Vagina (tissue), 2 donors: ENCODE measurements at places on chromosomes 2 and 18. TPM values are rescaled to one million over a fixed set of nuclear protein-coding genes. Genes with fewer than 3 reads are reported as not detected.
A peak's percentile ranks its signal among the peaks of the same experiment; 100 is the strongest.

Gene PROM2
- total RNA-seq: 70.5 TPM

Gene TLX2
- total RNA-seq: 6.6 TPM

Gene CHRNG
- total RNA-seq: not detected

Gene IL36B
- total RNA-seq: not detected

Gene SKA1
- 0.74 TPM for total RNA-seq

Gene CFAP221
- total RNA-seq: 3.9 TPM

Gene MROH2A
- total RNA-seq: not detected

Gene MCFD2
- 89.4 TPM for total RNA-seq

Gene IDH1
- 47.4 TPM for total RNA-seq

Gene OSR1
- 5.9 TPM for total RNA-seq

Gene DPY30
- 41.3 TPM for total RNA-seq

Gene SCG2
- 13.3 TPM for total RNA-seq

Gene PRADC1
- total RNA-seq: 8.1 TPM

Gene ATP6V1B1
- not detected for total RNA-seq

Gene SERPINB4
- total RNA-seq: 77.3 TPM

Gene INPP5D
- total RNA-seq: 33.4 TPM

Gene IL1RL2
- 5.2 TPM for total RNA-seq

Gene ACADL
- total RNA-seq: 10.6 TPM

Gene RNF152
- 45.7 TPM for total RNA-seq

Gene GAREM2
- 4.4 TPM for total RNA-seq

DNA sequence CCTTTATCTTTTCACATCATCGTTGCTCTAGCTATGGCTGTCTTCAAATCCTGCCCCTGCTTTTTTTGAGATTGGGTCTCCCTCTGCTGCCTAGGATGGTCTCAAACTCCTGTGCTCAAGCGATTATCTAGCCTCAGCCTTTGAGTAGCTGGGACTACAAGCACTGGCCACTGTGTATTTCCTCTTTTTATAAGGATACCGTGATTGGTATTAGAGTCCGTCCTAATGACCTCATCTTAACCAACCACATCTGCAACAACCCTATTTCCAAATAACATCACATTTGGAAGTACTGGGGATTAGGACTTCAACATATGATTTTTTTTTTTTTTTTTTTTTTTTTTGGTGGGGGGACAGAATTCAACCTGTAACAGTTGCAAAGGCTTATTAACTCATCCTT, 9.1 kb downstream of the RESP18 start:
- H3K4me3 ChIP-seq: no peak overlapping the region
- no peaks in the 10 kb centered on the region for H3K36me3 ChIP-seq
- no peak overlapping the region for H3K27ac ChIP-seq
- H3K4me1 ChIP-seq: no peaks in the 10 kb centered on the region

- no peaks in the 10 kb centered on the region for H3K36me3 ChIP-seq
- no peak overlapping the region for H3K4me3 ChIP-seq
- no peak for DNase-seq
- H3K27me3 ChIP-seq: no peaks in the 10 kb centered on the region
These were observed 9.4 kb downstream of the SH3RF3 start for GRCh38 chr2:109138449-109138848.

GRCh38 chr2:32617599-32618189, 10.2 kb upstream of the TTC27 start:
- H3K36me3 ChIP-seq: no peaks in the 10 kb centered on the region
- H3K27ac ChIP-seq: no peak overlapping the region
- H3K4me3 ChIP-seq: no peak overlapping the region
- DNase-seq: no peak
- H3K4me1 ChIP-seq: peaks cover 3% of the 10 kb centered on the region

GRCh38 chr2:62713837-62714236, 8.3 kb downstream of the EHBP1 start:
- H3K4me1 ChIP-seq: peaks cover 54% of the 10 kb centered on the region
- no peak overlapping the region for H3K4me3 ChIP-seq
- H3K36me3 ChIP-seq: no peaks in the 10 kb centered on the region
- no peak overlapping the region for H3K27ac ChIP-seq
- no peak for DNase-seq

DNA sequence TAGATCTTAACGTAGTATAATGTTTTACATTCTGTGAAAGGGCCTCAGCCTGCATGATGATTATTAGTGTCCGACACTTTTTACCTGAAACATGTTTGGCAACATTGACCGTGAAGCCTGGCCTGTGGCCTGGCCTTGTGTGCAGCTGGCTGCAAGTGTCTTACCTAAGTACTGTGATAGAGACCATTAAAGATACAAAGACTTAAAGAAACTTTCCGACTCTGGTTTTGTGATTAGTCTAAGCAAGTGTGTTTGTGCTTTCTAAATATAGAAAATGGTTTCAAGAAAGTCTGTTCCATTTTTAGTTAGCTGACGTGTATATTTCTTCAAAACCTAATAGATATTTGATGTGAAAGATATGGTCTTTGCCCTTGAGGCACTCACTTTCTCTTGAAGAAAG, 601.8 kb downstream of the LRP1B start:
- H3K27me3 ChIP-seq: no peaks in the 10 kb centered on the region
- H3K27ac ChIP-seq: no peak overlapping the region
- H3K36me3 ChIP-seq: no peaks in the 10 kb centered on the region
- no peaks in the 10 kb centered on the region for H3K4me1 ChIP-seq
- H3K4me3 ChIP-seq: no peak overlapping the region

GRCh38 chr2:189657867-189658266, 3.4 kb upstream of the ASNSD1 start:
- no peaks in the 10 kb centered on the region for H3K36me3 ChIP-seq
- no peak for DNase-seq
- H3K4me1 ChIP-seq: peaks cover 10% of the 10 kb centered on the region
- no peaks in the 10 kb centered on the region for H3K27me3 ChIP-seq

GRCh38 chr2:20115902-20116301, 64.5 kb upstream of the LAPTM4A start:
- no peak overlapping the region for H3K27ac ChIP-seq
- peaks cover 21% of the 10 kb centered on the region for H3K4me1 ChIP-seq
- no peaks in the 10 kb centered on the region for H3K27me3 ChIP-seq
- H3K36me3 ChIP-seq: no peaks in the 10 kb centered on the region
- H3K4me3 ChIP-seq: no peak overlapping the region

DNA sequence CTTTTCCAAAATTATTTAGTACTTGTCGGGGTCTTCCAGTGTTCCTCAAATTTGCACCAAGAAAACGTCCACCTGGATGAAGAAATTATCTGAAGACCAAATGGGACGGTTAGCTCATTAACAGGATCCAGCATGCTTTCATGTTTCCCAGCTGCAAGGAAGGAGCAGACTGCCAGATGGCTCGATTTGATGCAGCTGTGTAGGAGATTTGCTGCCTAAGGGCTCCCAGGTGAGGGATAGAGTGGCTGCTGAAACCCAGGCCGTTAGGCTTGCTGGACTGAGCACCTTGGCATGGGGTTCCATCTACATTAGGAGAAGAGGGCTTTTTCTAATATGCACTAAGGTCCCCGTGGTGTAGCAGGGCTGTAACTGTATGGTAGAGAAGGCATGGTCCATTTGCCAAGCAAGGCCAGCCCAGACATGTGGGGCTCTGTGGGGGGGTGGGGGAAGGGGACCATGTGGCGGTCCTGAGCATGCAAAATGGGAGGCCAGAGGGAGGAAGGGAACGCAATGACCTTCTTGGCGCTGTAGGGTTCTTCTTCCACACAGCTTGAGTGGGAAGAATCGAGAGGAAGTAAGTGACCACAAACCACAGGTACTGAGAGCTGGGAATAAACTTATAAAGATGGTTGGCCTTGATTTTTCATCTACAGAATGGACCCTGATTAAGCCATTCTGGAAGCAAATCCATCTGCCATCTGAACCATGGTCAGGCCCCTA, 144.0 kb downstream of the TMEM163 start:
- no peaks in the 10 kb centered on the region for H3K36me3 ChIP-seq
- no peaks in the 10 kb centered on the region for H3K27me3 ChIP-seq

- H3K4me1 ChIP-seq: peaks cover 48% of the 10 kb centered on the region
- H3K36me3 ChIP-seq: no peaks in the 10 kb centered on the region
- no peaks in the 10 kb centered on the region for H3K27me3 ChIP-seq
These were observed 39.7 kb downstream of the RHOB start for GRCh38 chr2:20486571-20486970.

- no peak overlapping the region for H3K27ac ChIP-seq
- no peaks in the 10 kb centered on the region for H3K36me3 ChIP-seq
- no peak for DNase-seq
- H3K27me3 ChIP-seq: no peaks in the 10 kb centered on the region
These were observed 254.1 kb downstream of the IKZF2 start for GRCh38 chr2:212897296-212897695.

GRCh38 chr2:187003038-187003554, 154.1 kb upstream of the ZSWIM2 start:
- H3K27ac ChIP-seq: no peak overlapping the region
- H3K4me3 ChIP-seq: no peak overlapping the region
- H3K36me3 ChIP-seq: no peaks in the 10 kb centered on the region
- no peaks in the 10 kb centered on the region for H3K27me3 ChIP-seq
- no peaks in the 10 kb centered on the region for H3K4me1 ChIP-seq

GRCh38 chr18:12838178-12838634, 45.8 kb downstream of the PTPN2 start:
- peaks cover 16% of the 10 kb centered on the region for H3K4me1 ChIP-seq
- H3K27me3 ChIP-seq: no peaks in the 10 kb centered on the region
- H3K4me3 ChIP-seq: no peak overlapping the region
- peak overlapping the region; percentile 55 for H3K27ac ChIP-seq
- no peak for DNase-seq
- no peaks in the 10 kb centered on the region for H3K36me3 ChIP-seq

DNA sequence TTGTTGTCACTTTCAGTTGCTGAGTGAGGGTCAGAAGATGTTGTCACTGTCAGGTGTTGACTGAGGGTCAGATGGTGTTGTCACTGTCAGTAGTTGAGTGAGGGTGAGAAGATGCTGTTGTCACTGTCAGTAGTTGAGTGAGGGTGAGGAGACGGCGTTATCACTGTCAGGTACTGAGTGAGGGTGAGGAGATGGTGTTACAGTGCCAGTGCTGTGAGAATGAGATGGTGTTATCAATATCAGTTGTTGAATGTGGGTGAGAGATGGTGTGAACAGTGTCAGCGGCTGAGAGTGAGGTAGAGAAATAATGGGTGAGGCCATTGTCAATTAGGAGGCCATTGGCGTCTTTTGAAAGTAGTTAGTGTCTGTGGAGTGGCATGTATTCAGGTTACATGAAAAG, 1.6 kb upstream of the ATP9B start:
- no peaks in the 10 kb centered on the region for H3K27me3 ChIP-seq
- H3K4me1 ChIP-seq: peaks cover 26% of the 10 kb centered on the region
- H3K36me3 ChIP-seq: no peaks in the 10 kb centered on the region
- no peak overlapping the region for H3K4me3 ChIP-seq
- DNase-seq: no peak
- H3K27ac ChIP-seq: no peak overlapping the region

- H3K27ac ChIP-seq: no peak overlapping the region
- no peaks in the 10 kb centered on the region for H3K36me3 ChIP-seq
- peaks cover 13% of the 10 kb centered on the region for H3K4me1 ChIP-seq
- no peak for DNase-seq
- peaks cover 4% of the 10 kb centered on the region for H3K27me3 ChIP-seq
- H3K4me3 ChIP-seq: no peak overlapping the region
These were observed 4.6 kb downstream of the B3GNT7 start for GRCh38 chr2:231399853-231400680.

- DNase-seq: no peak
- no peak overlapping the region for H3K4me3 ChIP-seq
- peak overlapping the region; percentile 76 for H3K27ac ChIP-seq
- peaks cover 49% of the 10 kb centered on the region for H3K4me1 ChIP-seq
- H3K36me3 ChIP-seq: no peaks in the 10 kb centered on the region
- no peaks in the 10 kb centered on the region for H3K27me3 ChIP-seq
These were observed 144.3 kb downstream of the VAPA start for GRCh38 chr18:10057894-10058791.

DNA sequence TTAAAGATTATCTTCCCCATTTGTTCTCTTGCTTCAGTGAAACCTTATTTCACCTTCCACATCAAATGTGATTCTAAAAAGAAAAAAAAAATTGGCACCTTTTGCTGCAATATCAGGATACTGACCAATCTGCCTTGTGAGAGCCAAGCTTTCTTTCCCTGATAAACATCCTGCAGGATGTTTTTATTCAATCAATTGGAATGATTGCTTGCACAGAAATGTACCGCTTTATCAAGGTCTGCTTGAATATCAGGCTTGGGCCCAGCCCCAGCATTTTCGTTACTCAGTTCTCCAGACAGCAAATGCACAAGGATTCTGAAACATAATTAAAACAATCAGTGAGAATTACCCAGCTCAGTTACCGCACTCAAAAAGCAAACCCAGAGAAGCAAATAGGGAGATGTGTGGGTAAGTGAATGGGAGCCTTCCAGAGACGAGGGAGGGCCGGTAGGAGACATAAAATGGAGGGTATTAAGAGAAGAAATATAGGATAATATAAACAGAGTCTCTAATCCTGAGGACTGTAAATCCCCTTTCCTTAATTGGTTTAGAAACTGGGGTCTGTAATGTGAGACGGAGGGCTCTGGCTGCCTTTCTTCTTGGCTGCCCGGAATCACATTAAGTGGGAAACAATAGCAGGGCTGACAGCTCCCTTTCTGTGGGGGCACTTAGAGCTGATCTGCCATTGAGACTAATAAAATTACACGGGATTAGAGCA, 291.8 kb downstream of the ICOS start:
- DNase-seq: no peak
- H3K4me1 ChIP-seq: no peaks in the 10 kb centered on the region
- no peaks in the 10 kb centered on the region for H3K36me3 ChIP-seq
- H3K4me3 ChIP-seq: no peak overlapping the region

DNA sequence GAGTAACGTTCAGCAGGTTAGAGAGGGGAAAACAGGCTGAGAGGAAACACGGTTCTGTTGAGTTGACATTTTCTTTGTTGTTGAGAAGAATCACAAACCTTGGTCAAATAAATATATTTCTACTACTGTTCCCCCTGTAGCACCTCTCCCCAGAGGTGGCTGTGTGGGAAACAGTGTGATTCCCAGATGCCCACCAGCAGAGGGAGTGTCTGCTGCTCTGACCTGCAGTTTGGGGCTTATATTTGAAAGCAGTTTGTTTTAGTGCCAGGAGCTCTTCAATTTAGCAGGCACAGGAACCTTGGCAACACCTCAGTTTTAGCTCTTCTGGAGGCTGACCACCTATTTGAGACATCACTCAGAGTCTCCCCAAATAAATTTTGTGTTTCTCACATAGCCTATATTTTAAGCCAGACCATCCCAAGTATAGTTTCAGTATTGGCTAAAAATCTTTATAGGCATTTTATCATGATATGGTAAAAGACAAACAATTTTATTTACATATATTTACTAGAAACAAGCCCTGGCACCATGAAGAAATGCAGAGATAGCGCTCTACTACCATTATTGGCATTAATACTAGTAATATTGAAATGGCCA, 75.7 kb downstream of the PIK3C3 start:
- no peak for DNase-seq
- no peaks in the 10 kb centered on the region for H3K36me3 ChIP-seq
- no peak overlapping the region for H3K27ac ChIP-seq
- H3K27me3 ChIP-seq: no peaks in the 10 kb centered on the region
- no peak overlapping the region for H3K4me3 ChIP-seq
- no peaks in the 10 kb centered on the region for H3K4me1 ChIP-seq

GRCh38 chr2:66531155-66531554, 96.2 kb downstream of the MEIS1 start:
- H3K27ac ChIP-seq: no peak overlapping the region
- no peak overlapping the region for H3K4me3 ChIP-seq
- no peaks in the 10 kb centered on the region for H3K36me3 ChIP-seq
- peaks cover 48% of the 10 kb centered on the region for H3K4me1 ChIP-seq

GRCh38 chr2:191646163-191646902, 31.6 kb upstream of the NABP1 start:
- DNase-seq: no peak
- no peaks in the 10 kb centered on the region for H3K4me1 ChIP-seq
- no peaks in the 10 kb centered on the region for H3K36me3 ChIP-seq
- H3K27me3 ChIP-seq: no peaks in the 10 kb centered on the region
- H3K27ac ChIP-seq: no peak overlapping the region
- H3K4me3 ChIP-seq: no peak overlapping the region
